ENCODE measurements at places on chromosomes 11 and 22. TPM values are rescaled to one million over a fixed set of nuclear protein-coding genes. Genes with fewer than 3 reads are reported as not detected.

- peaks cover 8% of the 10 kb centered on the region for H3K4me1 ChIP-seq
- no peaks in the 10 kb centered on the region for H3K36me3 ChIP-seq
- H3K4me3 ChIP-seq: no peak overlapping the region
Observed at GRCh38 chr11:12420706-12421105, 43.3 kb downstream of the PARVA start.

- no peak overlapping the region for H3K4me3 ChIP-seq
Observed at GRCh38 chr11:69666752-69667536, 8.2 kb downstream of the LTO1 start.

- no peaks in the 10 kb centered on the region for H3K36me3 ChIP-seq
- peaks cover 7% of the 10 kb centered on the region for H3K4me1 ChIP-seq
- peak; percentile 75 for DNase-seq
Observed at GRCh38 chr11:7672960-7673723, at the start of gene CYB5R2. Gene CYB5R2, minus strand, starts transcription at chr11:7673500. Its CDS starts 675 bp downstream, at chr11:7672825.

DNA sequence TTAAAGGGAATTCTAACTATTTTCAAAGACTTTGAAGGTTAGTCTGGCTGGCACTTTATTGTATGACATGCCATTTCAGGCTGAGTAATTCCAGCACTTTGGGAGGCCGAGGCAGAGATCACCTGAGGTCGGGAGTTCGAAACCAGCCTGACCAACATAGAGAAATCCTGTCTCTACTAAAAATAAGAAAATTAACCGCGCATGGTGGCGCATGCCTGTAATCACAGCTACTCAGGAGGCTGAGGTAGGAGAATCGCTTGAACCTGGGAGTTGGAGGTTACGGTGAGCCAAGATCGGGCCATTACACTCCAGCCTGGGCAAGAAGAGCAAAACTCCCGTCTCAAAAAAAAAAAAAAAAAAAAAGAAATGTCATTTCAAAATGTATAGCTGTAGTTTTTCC lies 95.6 kb downstream of the RDX start:
- H3K4me3 ChIP-seq: no peak overlapping the region
- no peaks in the 10 kb centered on the region for H3K36me3 ChIP-seq
- H3K4me1 ChIP-seq: no peaks in the 10 kb centered on the region
- no peaks in the 10 kb centered on the region for H3K27me3 ChIP-seq
- no peak for DNase-seq

- H3K4me3 ChIP-seq: no peak overlapping the region
- no peak overlapping the region for H3K27ac ChIP-seq
- DNase-seq: no peak
- H3K27me3 ChIP-seq: no peaks in the 10 kb centered on the region
- H3K36me3 ChIP-seq: peaks cover 85% of the 10 kb centered on the region
- peaks cover 5% of the 10 kb centered on the region for H3K4me1 ChIP-seq
Observed at GRCh38 chr11:72230764-72231365, 6.3 kb downstream of the INPPL1 start.

DNA sequence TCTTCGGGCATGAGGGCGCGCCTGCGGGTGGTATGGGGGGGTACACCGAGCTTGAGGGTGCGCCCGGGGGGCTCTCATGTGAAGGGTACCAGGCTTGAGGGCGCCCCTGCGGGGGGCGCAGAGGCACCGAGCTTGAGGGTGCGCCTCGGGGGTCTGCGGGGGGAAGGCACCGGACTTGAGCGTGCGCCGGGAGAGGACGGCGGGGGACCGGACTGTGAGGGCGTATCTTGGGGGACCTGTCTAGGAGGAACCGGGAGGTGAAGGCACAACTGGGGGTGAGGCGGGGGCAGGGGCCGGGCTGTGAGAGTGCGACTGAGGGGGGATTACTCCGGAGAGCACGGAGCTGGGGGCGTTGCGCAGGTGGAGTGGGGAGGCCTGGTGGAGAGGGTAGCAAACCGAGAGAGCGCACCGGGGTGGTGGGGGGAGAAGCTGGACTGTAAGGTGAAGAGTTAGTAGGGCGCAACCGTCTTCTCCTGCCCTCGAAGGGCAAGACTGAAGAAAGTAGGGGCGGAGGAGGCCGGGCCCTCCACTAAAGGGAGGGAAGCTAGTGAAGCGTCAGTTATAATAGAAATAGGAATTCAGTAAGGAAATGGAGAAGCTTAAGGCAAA lies 1.1 kb upstream of the DDX6 start:
- H3K36me3 ChIP-seq: no peaks in the 10 kb centered on the region
- peaks cover 4% of the 10 kb centered on the region for H3K4me1 ChIP-seq
- no peaks in the 10 kb centered on the region for H3K27me3 ChIP-seq
- H3K4me3 ChIP-seq: peak overlapping the region; percentile 98
- DNase-seq: peak; percentile 39

DNA sequence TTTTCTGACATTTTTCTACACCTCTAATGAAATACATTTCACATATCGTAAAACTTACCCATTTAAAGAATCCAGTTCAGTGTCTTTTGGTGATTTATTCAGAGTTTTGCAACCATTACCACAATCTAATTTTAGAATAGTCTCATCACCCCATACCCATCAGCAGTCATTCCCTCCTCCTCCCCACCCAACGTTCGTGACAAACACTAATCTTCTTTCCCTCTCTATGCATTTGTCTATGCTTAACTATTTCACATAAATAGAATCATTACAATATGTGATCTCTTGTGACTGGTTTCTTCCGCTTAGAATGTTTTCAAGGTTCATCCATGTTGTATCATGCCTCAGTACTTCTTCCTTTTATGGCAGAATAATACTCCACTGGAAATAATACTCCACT lies 9.5 kb downstream of the TTC28 start:
- H3K4me1 ChIP-seq: no peaks in the 10 kb centered on the region
- H3K27me3 ChIP-seq: no peaks in the 10 kb centered on the region
- no peak for DNase-seq
- H3K4me3 ChIP-seq: no peak overlapping the region
- H3K36me3 ChIP-seq: no peaks in the 10 kb centered on the region

DNA sequence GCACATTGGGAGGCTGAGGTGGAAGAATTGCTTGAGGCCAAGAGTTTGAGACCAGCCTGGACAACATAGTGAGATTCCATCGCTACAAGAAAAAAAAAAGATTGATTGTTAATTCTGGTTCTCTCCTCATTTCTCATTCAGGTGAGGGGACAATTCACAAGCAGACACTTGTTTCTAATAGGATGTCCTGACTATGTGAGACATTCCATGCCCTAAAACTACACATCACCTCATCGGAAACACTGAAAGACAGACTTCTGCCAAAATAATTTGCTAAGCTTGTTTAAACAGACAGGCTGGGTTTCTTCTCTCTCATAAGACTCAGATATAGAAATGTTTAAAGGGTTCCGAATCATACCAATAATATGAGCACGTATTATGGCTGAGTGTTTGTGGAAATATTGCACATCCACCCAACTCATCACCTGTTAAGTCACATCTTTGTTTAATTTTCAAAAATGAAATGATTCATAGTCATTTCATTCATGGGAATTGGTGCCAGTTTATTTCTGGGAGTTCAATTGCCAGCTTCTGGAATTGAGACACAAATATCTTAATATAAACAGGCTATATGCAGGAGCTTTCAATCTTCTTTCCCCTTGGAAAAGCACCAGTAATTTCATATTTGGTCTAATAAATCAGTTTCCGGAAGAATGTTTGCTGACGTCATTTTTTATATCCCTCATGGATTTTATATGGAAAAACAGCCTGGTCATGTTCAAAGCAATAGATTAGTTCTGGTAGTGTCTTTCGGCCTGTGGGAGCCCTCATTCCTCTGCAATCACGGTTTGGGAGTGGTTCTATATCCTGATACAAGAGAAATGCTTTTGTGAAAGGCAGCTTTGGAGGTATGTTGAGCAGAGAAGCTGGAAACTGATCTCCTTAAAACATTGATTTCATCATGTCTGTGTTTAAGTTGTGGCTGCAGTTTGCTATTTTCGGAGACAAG lies 87.0 kb downstream of the BDNF start:
- H3K36me3 ChIP-seq: no peaks in the 10 kb centered on the region
- H3K4me1 ChIP-seq: no peaks in the 10 kb centered on the region
- no peak overlapping the region for H3K4me3 ChIP-seq
- no peaks in the 10 kb centered on the region for H3K27me3 ChIP-seq
- H3K27ac ChIP-seq: no peak overlapping the region
- DNase-seq: peak; percentile 2

DNA sequence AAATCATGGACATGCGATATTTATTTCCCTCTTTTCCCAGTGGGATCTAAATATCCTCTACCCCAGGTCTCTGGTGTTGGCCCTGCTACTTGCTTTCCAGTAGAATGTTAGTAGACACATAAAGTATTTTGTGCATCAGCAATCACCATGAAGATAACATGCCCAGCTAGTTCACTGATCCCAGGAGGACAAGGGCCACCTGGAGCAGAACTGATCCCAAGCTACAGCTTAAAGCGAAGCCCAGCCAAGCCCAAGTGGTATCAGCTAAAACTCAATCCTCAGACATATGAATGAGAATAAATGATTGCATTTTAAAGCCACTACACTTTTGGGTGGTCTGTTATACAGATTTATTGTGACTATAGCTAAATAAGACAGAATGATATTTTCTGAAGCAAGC lies 516.2 kb downstream of the INSC start:
- H3K36me3 ChIP-seq: no peaks in the 10 kb centered on the region
- no peak overlapping the region for H3K4me3 ChIP-seq
- H3K27ac ChIP-seq: no peak overlapping the region
- no peak for DNase-seq

DNA sequence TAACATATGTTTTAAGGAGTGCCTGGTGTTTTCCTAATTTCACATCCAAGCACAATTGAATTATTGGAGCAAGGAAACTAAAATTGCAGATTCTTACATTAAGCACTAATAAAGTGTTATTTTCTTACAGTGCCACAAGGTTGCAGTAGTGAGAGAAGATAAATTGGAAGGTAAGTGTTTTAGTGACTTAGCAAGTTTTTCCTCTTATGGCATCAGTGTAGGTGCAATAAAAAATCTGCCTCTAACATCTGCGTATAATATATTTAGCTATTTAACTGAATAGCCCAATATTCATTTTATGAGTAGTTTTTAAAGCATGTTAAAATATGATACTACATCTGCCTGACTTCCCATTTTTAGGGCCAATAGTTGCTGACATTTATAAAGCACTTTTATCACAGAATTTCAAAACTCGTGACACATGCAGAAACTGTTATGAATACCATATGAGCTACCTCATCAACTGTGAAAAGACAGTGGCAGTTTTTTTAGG lies 19.0 kb downstream of the POLD3 start:
- peaks cover 5% of the 10 kb centered on the region for H3K36me3 ChIP-seq
- DNase-seq: no peak
- no peaks in the 10 kb centered on the region for H3K4me1 ChIP-seq
- no peaks in the 10 kb centered on the region for H3K27me3 ChIP-seq
- H3K27ac ChIP-seq: no peak overlapping the region

DNA sequence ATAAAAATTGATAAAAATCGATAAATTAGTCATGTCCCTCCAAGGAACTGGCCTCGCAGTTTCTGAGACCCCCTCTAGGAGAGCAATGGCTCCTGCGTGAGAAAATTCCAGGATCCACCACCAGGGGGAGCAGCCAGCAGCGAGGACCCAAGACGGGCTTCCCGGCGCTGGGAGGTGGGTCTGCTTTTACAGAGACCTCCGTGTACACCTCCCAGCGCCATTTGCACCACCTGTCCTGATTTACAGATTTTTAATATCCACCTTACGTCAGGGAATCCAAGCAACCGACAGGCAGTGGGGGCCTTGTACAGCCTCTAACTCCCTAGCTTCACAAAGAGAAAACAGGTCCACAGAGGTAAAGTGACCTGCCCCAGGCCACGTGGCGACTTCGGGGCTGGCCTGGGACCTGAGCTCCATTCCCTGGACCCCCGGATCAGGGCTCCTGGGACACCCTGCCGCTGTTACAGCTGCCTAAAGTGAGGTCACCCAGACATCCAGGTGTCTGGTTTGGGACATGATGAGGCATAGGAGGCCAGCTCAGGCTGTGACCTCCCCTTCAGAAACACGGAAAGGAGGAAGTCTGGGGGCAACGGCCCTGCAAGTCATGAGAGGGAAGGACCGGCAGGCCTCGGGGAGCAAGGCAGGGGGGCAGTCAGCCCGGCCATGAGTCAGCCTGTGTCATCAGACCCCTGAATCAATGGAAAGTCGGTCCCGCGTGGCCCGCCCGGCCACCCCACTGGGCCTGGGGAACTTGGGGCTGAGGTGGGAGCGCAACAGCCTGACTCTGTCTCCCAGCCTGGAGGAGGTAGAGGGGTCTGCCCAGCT lies 3.5 kb downstream of the OSM start:
- DNase-seq: peak; percentile 81
- no peaks in the 10 kb centered on the region for H3K27me3 ChIP-seq
- H3K27ac ChIP-seq: no peak overlapping the region
- no peaks in the 10 kb centered on the region for H3K4me1 ChIP-seq
- no peaks in the 10 kb centered on the region for H3K36me3 ChIP-seq

GRCh38 chr11:59575505-59575904 lies 40.1 kb downstream of the OSBP start:
- H3K36me3 ChIP-seq: peaks cover 35% of the 10 kb centered on the region
- H3K27me3 ChIP-seq: no peaks in the 10 kb centered on the region
- no peak overlapping the region for H3K4me3 ChIP-seq
- no peak overlapping the region for H3K27ac ChIP-seq
- no peaks in the 10 kb centered on the region for H3K4me1 ChIP-seq

- H3K27me3 ChIP-seq: no peaks in the 10 kb centered on the region
- H3K36me3 ChIP-seq: no peaks in the 10 kb centered on the region
- no peak for DNase-seq
- peaks cover 4% of the 10 kb centered on the region for H3K4me1 ChIP-seq
Observed at GRCh38 chr11:72782081-72782920, 11.5 kb downstream of the STARD10 start.

DNA sequence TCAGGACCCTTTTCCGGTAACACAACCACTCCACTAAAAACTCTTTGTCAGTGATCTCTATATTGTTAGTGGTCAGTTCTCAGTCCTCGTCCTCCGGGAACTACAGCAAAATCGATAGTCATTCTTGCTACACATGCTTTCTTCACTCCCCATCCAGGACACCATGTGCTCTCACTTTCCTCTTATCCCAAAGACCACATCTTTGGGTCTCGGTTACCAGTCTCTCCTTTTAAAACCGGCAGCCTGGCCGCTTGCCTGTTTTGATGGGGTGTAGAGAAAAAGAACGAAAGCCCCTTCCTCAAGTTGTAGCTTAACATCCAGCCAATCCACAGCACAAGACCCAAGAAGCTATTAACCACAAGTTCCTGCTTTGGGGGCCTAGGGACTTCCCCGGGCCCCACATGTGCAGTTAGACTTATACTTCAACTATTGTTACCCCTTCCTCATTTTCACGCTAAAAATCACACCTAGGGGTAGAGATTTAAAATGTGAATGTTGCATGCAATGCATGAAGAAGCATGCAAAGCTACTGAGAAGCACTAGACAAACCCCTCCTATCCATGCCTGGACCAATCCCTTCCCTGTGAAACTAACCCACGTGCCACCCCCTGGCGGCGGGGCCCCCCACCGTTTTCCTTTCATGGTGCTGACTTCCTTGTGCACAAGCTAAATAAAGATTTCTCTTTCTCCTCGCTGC lies 1.5 kb upstream of the TOLLIP start:
- no peaks in the 10 kb centered on the region for H3K36me3 ChIP-seq
- peaks cover 6% of the 10 kb centered on the region for H3K4me1 ChIP-seq
- H3K4me3 ChIP-seq: no peak overlapping the region
- DNase-seq: no peak

The ELFN2 gene
- total RNA-seq: 1.5 TPM

The OVOL1 gene
- total RNA-seq: 0.17 TPM

The GAB4 gene
- not detected for total RNA-seq

The MYRF gene
- total RNA-seq: 27.1 TPM

The GAS2 gene
- total RNA-seq: 9.8 TPM

The CREB3L1 gene
- 52.3 TPM for total RNA-seq

The OR5B21 gene
- total RNA-seq: 0.31 TPM

The NOX4 gene
- total RNA-seq: 1.8 TPM

Data from lung (tissue), 17 donors.